Activated CD4-positive, CD25-positive, alpha-beta regulatory T cell treated with anti-CD3 and anti-CD28 coated beads, Interleukin-2, amount 50 U/mL, for 72 hours (primary cell): ENCODE measurements at places on chromosomes 2 and 18.

DNA sequence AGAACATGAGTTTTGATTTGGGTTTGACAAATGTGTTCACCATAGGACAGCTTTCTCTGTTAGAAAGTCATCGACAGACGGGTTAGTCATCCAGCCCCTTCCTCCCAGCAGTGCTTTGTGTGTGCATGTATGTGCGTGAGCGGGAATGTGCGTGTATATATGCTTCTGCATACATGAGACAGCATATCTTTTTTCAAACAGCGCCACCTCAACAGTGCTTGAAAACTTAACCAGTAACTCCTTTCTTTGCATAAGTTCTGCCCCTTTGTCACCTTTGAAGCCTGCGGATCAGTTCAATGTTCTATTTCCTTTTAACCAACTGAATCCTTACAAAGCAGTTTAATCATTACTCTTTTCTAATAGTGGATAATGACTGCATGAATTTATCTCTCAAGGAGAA lies 351.4 kb downstream of the LPIN1 start:
- DNase-seq = no peak

DNA sequence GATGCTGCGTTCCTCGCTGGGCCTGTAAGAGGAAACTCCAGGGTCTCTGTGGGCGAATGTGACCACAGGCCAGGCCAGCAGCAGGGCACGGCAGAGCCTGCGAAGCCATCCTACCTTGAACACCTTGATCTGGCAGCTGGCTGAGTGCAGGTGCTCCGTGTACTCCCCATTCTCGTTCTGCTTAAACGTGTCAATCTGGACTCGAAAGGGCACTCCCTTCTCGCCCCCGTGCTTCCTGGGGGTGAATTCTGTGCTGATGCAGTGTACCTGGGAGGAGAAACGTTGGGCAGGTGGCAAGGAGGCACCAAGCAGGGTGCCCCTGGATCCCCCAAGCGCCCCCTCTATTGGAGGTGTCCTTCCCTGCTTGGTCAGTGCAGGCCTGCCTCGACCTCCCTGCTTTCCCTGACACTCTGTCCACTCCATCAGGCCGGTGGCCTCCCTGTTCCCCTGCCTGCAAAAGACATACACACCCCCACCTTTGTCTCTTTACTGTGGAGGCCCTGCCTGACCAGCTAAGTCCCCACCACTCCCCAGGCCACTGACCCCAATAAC lies 38.2 kb downstream of the TFCP2L1 start:
- no peak for DNase-seq

DNA sequence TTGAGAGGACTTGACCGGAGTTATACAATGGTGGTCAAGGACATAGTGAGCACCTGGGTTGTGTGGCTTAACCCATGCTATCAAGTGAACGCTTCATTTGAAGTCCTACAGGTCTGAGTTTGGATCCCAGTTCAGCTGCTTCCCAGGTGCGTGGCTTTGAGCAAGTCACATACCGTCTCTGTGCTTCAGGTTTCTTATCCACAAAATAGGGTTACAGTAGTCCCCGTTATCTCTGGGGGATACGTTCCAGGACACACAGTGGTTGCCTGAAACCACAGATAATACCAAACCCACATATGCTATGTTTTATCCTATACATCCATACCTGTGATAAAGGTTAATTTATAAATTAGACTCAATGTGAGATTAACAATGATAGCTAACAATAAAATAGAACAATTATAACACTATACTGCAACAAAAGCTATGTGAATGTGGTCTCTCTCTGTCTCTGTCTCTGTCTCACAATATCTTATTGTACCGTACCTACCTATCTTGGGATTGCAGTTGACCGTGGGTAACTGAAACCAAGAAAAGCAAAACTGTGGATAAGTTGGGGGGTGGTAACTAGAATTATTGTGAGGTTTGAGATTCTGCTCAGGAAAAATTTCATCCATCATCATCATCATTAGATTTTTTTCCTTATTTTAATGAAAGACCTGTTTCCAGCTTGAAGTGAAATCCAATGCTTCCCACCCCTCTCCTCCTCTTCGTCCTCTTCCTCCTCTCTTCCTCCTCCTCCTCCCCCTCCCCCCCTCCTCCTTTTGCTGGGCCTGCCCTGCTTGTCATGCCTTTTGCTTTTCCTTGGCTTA lies 22.7 kb downstream of the LBH start:
- no peak for DNase-seq

GRCh38 chr2:236862961-236863728 lies 222.5 kb upstream of the COPS8 start:
- DNase-seq = no peak

- DNase-seq = no peak
Measured at GRCh38 chr2:121475811-121476571, 54.7 kb upstream of the RNU4ATAC start.

DNA sequence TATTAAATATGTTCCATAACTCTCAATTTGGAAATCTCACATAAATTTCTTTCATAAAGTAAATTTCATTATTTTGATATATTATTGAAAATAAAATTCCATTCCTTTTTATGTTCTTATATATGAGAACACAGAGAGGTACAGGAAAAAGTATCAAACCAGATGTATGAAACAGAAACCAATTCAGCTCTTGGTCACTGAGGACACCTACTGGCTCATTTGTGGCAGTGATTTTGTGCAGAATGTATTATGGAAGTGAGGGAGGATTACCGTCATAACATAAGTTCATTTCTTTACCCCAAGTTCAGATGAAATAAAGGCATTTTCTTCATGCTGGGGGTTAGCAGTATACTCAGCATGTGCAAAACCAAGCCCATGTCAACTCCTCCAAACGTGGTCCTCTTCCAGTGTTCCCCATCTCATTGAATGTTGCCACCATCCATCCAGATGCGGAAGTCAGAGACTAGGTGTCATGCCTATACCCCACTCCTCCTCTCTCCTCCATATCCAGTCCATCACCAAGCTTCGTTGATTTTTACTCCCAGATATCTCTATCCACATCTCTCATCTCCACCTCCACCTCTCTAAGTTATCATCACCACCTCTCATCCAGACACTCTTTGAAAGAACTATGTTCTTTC lies 41.7 kb upstream of the MALL start:
- no peak for DNase-seq
